ENCODE measurements at places on chromosomes 16 and 17. TPM values are rescaled to one million over a fixed set of nuclear protein-coding genes. Genes with fewer than 3 reads are reported as not detected.
A peak's percentile ranks its signal among the peaks of the same experiment; 100 is the strongest.

Gene HS3ST6
- total RNA-seq = not detected

Gene NPIPA2
- total RNA-seq = 1.2 TPM

Gene CALB2
- total RNA-seq = not detected

Gene SLC13A2
- not detected for total RNA-seq

Gene ADAD2
- total RNA-seq = 0.24 TPM

Gene KRTAP16-1
- total RNA-seq = not detected

Gene TBC1D3H
- total RNA-seq = not detected

Gene GH2
- total RNA-seq = not detected

Gene P2RX1
- total RNA-seq = 0.11 TPM

Gene B3GNT9
- total RNA-seq = 84.6 TPM

Gene CEMP1
- 3.6 TPM for total RNA-seq

DNA sequence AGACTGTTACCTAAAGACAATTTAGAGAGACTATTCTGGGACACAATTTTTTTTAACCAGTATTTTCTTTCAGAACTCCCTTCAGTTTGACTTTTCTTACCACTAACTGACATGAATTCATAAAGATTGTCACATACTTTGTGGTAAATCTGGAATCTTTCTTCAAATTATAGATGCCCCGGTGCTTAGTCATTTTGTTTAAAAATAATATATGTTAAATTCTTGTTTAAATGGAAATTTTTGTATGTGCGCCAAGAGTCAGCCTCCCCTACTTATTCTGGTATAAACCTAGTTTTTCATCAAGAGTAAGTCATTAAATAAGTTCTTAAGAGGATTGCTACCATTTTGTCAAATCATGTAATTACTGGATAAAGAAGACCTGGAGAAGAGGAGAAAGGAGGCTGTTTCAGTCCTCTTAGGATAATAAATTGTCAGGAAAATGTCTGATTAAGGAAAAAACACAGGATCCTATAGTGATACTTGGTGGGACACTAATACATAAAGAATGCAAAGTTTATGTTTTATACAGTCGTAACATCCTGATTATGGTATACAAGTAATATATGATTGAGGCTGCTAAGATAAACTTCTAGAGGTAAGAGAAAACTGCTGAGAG, 424.4 kb downstream of the PMP22 start:
- DNase-seq = no peak
- H3K27ac ChIP-seq = no peak overlapping the region
- no peaks in the 10 kb centered on the region for H3K27me3 ChIP-seq
- H3K4me1 ChIP-seq = no peaks in the 10 kb centered on the region
- no peak overlapping the region for H3K4me3 ChIP-seq

DNA sequence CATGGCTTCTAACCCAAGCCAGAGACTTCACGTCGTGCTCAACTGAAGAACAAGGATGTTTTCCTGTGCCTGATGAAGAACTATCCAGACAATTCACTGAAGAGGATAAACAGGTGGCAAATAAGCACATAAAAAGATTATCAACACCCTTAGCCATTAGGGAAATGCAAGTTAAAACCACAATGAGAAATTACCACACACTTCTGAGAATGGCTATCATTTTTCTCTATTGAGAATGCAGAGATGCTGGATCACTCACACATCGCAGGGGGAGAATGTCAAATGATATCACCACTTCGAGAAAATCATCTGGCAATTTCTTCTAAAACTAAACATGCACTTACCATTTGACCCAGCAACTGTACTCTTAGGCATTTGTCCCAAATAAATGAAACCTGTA, 162.8 kb downstream of the IRX3 start:
- H3K4me1 ChIP-seq = no peaks in the 10 kb centered on the region
- no peak overlapping the region for H3K4me3 ChIP-seq
- H3K36me3 ChIP-seq = no peaks in the 10 kb centered on the region
- H3K27me3 ChIP-seq = no peaks in the 10 kb centered on the region
- DNase-seq = no peak
- no peak overlapping the region for H3K27ac ChIP-seq

GRCh38 chr17:64410750-64411490, 20.3 kb upstream of the PECAM1 start:
- no peaks in the 10 kb centered on the region for H3K36me3 ChIP-seq
- H3K27me3 ChIP-seq = no peaks in the 10 kb centered on the region
- peak overlapping the region; percentile 49 for H3K27ac ChIP-seq
- DNase-seq = no peak
- H3K4me3 ChIP-seq = no peak overlapping the region

- peaks cover 29% of the 10 kb centered on the region for H3K4me1 ChIP-seq
- H3K27ac ChIP-seq = no peak overlapping the region
- no peaks in the 10 kb centered on the region for H3K27me3 ChIP-seq
These were observed 21.4 kb downstream of the TRIM16 start for GRCh38 chr17:15662681-15663080.

- peak; percentile 95 for DNase-seq
- H3K4me1 ChIP-seq = peaks cover 17% of the 10 kb centered on the region
- H3K27me3 ChIP-seq = no peaks in the 10 kb centered on the region
- peak within 1 kb of the TSS; percentile 90 for H3K27ac ChIP-seq
These were observed at the start of gene BCL7C for GRCh38 chr16:30893744-30894539. Gene BCL7C (minus strand): TSS chr16:30894077. CDS start chr16:30893944, 133 bp downstream.

GRCh38 chr17:41585301-41586056, 1.2 kb downstream of the KRT14 start:
- H3K36me3 ChIP-seq = no peaks in the 10 kb centered on the region
- H3K4me3 ChIP-seq = no peak overlapping the region
- no peak overlapping the region for H3K27ac ChIP-seq
- H3K27me3 ChIP-seq = no peaks in the 10 kb centered on the region
- DNase-seq = no peak

GRCh38 chr17:34756637-34757021, 177.2 kb downstream of the TMEM132E start:
- H3K4me1 ChIP-seq = no peaks in the 10 kb centered on the region
- H3K4me3 ChIP-seq = no peak overlapping the region
- no peaks in the 10 kb centered on the region for H3K27me3 ChIP-seq
- H3K36me3 ChIP-seq = no peaks in the 10 kb centered on the region

GRCh38 chr17:2222901-2223616, 80.5 kb downstream of the SMG6 start:
- H3K27me3 ChIP-seq = no peaks in the 10 kb centered on the region
- H3K4me1 ChIP-seq = no peaks in the 10 kb centered on the region
- no peaks in the 10 kb centered on the region for H3K36me3 ChIP-seq
- no peak for DNase-seq
- H3K27ac ChIP-seq = no peak overlapping the region
- H3K4me3 ChIP-seq = no peak overlapping the region

DNA sequence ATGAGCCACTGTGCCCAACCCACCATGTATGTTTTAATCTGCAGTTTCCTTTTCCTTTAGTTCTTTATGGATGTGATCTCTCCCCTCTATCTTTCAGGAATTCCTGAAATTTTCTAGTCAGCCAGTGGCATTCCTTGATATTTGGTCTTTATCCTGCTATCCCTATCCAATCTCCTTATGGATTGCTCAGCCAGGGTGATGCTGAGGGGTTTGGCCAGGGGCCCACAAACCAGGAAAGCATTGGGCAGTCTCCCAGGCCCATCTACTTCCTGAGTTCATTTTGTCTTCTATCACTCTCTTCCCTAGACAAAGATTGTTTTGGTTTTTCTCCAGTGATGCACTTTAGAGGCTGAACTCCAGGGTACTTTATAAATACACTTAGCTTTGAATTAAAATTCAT, 115.9 kb downstream of the KATNIP start:
- H3K27ac ChIP-seq = no peak overlapping the region
- H3K4me1 ChIP-seq = no peaks in the 10 kb centered on the region
- no peaks in the 10 kb centered on the region for H3K36me3 ChIP-seq
- DNase-seq = no peak

- no peaks in the 10 kb centered on the region for H3K36me3 ChIP-seq
- peak; percentile 54 for DNase-seq
- H3K27ac ChIP-seq = peak overlapping the region; percentile 81
- H3K4me3 ChIP-seq = no peak overlapping the region
- H3K27me3 ChIP-seq = no peaks in the 10 kb centered on the region
These were observed 92.3 kb downstream of the CCDC182 start for GRCh38 chr17:57652811-57653210.

DNA sequence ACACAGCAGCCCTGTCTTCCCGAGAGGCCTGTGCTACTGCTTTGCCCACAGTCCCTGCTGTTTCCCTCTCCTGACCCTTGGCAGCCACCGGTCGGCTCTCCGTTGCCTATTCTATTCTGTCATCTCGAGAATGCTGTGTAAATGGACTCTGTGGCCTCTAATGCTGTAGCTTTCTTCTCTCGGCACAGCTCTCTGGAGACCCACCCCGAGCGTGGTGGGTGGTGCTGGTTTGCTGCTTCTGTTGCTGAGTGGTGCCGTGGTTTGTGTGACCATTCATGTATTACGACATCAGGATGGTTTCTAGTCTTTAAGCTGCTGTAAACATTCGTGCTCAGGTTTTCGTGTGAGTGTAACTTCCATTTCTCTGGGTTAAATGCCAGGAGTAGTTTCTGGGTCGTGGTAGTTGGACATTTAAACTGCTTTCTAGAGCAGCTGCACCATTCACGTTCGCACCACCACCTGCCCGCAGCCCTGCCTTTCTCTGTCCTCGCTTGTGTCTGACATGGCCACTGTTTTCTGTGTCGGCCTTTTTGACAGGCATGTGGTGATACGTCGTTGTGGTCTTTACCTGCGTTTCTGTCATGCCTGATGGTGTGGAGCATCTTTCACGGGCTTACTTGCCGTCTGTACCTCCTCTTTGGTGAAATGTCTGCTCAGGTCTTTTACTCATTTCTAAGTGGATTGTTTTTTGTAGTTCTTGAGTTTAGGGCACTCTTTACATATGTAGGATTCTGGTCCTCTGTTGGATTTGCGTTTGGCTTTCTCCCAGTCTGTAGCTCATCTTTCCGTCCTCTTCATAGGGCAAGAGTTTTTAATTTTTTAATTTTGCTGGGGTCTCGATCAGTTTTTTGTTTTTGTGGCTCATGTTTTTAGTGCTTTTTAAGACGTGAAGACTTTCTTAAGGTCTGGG, 47.7 kb upstream of the ZNF750 start:
- H3K27me3 ChIP-seq = no peaks in the 10 kb centered on the region
- no peaks in the 10 kb centered on the region for H3K36me3 ChIP-seq
- H3K4me3 ChIP-seq = no peak overlapping the region
- H3K27ac ChIP-seq = no peak overlapping the region

- H3K4me1 ChIP-seq = no peaks in the 10 kb centered on the region
- no peak for DNase-seq
- no peak overlapping the region for H3K27ac ChIP-seq
These were observed 78.8 kb upstream of the AKTIP start for GRCh38 chr16:53581784-53582183.

DNA sequence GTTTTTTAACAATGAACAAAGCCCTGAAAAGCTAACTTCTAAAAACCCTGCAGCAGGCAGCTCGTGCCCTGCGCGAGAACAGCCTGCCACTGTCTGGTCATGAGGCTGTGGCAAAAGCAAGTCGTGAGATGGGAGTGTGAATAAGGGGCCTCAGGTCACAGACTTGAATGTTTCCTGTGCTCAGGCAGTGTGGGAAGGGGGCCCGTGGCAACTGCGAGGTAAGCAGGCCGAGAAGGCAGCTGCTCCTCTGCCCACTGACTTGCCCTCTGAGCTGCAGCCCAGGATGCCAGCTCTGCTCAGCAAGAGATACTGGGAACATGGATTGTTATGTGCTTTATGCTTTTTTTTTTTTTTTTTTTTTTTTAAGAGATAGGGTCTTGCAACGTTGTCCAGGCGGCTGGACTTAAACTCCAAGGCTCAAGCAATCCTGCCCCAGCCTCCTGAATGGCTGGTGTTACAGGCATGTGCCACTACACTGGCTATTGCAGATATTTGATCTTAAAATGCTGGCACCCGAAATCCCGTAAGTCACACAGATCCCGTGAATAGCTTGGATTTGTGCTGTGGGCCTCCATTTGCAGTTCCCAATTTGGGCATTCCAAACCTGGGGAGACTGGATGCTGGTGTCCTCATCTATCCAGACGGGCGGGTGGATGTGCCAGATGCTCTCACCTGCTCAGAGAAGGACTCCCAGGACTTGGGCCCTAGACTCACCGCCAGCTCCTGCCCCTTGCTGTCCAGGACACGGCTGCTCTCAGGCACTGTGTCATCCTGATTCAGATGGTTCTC, 44.0 kb downstream of the UBN1 start:
- no peak overlapping the region for H3K27ac ChIP-seq
- H3K27me3 ChIP-seq = no peaks in the 10 kb centered on the region
- H3K36me3 ChIP-seq = peaks cover 81% of the 10 kb centered on the region
- no peak for DNase-seq
- H3K4me3 ChIP-seq = no peak overlapping the region
- no peaks in the 10 kb centered on the region for H3K4me1 ChIP-seq

GRCh38 chr17:9750524-9750923, 40.9 kb downstream of the DHRS7C start:
- no peak for DNase-seq
- no peaks in the 10 kb centered on the region for H3K27me3 ChIP-seq
- no peak overlapping the region for H3K27ac ChIP-seq
- no peaks in the 10 kb centered on the region for H3K4me1 ChIP-seq

- DNase-seq = no peak
- H3K4me1 ChIP-seq = peaks cover 34% of the 10 kb centered on the region
- peak overlapping the region; percentile 78 for H3K27ac ChIP-seq
- no peaks in the 10 kb centered on the region for H3K27me3 ChIP-seq
These were observed 44.1 kb upstream of the SEC14L1 start for GRCh38 chr17:77096570-77097214.

- no peaks in the 10 kb centered on the region for H3K36me3 ChIP-seq
- H3K27ac ChIP-seq = no peak overlapping the region
- no peaks in the 10 kb centered on the region for H3K27me3 ChIP-seq
- no peak for DNase-seq
- H3K4me3 ChIP-seq = no peak overlapping the region
- H3K4me1 ChIP-seq = no peaks in the 10 kb centered on the region
These were observed 17.6 kb downstream of the HS3ST3A1 start for GRCh38 chr17:13583996-13584700.

- H3K4me1 ChIP-seq = peaks cover 48% of the 10 kb centered on the region
- H3K4me3 ChIP-seq = peak overlapping the region; percentile 86
- no peaks in the 10 kb centered on the region for H3K36me3 ChIP-seq
- H3K27me3 ChIP-seq = no peaks in the 10 kb centered on the region
- peak overlapping the region; percentile 80 for H3K27ac ChIP-seq
These were observed 721 bp upstream of the PCGF2 start for GRCh38 chr17:38748892-38749222.

- DNase-seq = no peak
- H3K4me1 ChIP-seq = no peaks in the 10 kb centered on the region
- H3K36me3 ChIP-seq = no peaks in the 10 kb centered on the region
- H3K27ac ChIP-seq = no peak overlapping the region
- no peak overlapping the region for H3K4me3 ChIP-seq
These were observed 2.3 kb downstream of the SLC5A11 start for GRCh38 chr16:24848065-24848464.

All from thyroid gland (tissue), 4 donors.